Central memory CD4-positive, alpha-beta T cell (primary cell): ENCODE measurements at places on chromosomes 11 and 22.

DNA sequence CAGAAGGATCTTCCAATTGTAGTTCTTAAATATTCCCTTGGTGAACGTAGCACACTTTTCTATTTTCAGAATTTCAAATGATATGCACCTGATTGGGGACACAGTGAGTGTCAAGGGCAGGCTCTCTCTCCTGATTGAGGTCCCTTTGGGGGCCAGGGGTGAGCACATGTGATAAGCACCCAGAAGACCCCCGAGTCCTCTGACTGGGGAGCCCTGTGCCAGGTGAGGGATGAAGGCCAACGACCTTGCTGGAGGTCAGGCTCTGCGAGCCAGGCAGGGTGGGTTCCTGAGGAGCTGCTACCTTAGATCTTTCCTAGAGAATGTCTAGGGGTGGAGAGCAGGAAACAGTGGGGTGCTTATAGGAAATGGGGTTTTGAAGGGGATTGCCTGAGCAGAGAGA is 1253.9 kb downstream of the BRD1 start:
- DNase-seq: no peak

GRCh38 chr11:57566005-57566904 is 1.2 kb downstream of the UBE2L6 start:
- peak; percentile 54 for DNase-seq

- DNase-seq: no peak
Observed at GRCh38 chr11:62777389-62777788, 6.2 kb downstream of the TAF6L start.

- DNase-seq: no peak
Observed at GRCh38 chr22:28792491-28793383, 7.6 kb downstream of the XBP1 start.

DNA sequence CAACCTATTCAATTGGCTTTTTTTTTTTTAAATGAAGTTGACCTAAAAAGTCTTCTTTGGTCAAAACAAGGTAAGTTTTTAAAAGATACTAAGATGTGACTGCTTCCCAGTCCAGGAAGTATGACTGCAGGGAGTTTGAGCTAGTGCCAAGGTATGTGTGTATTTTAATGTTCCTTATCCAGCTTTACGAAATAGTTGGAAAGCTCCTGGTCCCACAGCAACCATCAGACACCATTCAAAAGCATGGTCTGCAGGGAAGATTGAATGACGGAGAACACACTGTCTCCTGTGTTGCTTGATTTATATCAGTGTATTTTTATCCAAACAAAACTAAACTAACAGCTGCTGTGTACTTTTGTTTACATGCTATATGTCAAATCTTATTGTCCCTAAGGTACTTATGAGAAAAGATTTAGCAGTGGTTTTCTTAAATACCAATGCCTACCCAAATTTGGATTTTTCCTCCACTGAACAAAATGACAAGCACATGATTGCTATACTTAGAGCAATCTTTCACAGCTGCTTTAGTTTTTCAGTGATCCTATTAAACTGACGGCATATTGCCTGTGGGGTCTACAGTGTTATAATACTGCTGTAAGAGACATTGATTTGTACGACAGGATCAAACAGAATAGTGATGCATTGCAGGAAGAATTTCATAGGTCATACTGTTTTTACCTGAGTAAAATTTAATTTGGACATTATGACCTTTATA is 122.9 kb downstream of the DCDC1 start:
- DNase-seq: no peak

DNA sequence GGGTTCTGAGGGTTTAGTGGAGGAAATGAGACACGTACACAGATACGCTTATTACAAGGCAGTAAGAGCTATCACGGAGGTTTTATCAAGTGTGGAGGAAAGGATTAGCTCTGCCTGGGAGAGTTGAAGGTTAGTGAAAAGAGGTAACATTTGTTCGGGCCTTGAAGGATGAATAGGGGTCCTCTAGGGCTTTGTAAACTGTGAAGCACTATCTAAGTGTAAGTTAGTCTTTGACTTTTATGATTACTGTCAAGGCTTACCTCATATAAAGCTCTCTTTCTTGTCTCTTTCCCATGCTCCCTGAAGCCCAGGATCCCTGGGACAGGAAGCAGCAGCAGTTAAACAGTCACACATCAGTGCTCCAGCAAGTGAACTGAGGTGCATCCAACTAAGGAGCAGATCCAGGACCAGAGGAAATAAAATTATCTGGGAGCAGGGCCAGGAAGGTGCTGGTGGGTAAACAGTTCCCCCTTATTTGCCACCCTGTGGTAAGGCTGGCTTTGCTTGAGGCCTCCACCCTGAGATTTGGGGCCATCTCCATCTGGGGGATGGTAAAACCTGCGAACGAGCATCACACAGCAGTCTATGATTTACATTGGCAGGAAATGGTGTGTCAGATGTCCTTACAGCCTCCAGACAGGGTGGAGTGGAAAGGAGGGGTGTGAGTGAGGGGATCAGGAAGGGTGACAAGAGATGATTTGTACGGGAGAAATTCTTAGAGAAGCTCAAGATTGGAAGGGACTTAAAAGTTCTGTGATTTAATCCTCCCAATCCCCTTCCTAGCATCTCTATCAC is 27.2 kb downstream of the GVQW3 start:
- DNase-seq: no peak

DNA sequence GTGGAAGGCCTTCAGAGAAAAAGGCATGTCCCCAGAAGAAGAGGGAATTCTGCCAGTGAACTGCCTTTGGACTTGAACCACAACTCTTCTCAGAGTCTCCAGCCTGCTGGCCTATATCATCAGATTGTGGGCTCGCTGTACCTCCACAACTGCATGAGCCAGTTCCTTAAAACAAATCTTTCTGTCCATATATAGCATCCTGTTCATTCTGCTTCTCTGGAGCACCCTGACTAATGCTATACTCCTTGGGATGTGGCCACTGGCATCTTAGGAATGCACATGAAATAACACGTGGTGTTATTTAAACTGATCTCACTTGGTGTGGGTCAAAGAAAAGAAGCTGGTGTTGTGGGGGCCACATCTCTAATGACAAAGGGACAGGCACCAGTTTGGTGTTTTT is 58.3 kb upstream of the VSTM5 start:
- no peak for DNase-seq

GRCh38 chr22:46587492-46588278 is 32.5 kb upstream of the GRAMD4 start:
- DNase-seq: peak; percentile 6
